ENCODE measurements at places on chromosomes 2 and 18.

DNA sequence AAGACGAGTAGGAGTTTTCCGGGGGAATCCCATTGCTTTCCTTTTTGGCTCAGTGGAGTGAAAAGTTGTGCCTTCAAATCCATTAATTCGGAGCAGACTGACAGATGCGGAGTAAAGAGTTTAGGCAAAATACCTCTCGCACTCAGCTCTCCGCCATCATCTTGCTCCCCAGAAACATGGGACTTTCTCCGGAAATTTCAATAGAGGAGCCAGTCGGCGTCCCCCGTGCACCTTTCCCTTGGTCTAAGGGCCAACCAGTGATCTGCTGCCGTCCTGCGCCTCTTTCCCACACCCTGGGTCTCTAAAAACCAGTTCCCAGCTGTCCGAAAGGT lies 318 bp downstream of the TYW5 start:
- no peak for DNase-seq

DNA sequence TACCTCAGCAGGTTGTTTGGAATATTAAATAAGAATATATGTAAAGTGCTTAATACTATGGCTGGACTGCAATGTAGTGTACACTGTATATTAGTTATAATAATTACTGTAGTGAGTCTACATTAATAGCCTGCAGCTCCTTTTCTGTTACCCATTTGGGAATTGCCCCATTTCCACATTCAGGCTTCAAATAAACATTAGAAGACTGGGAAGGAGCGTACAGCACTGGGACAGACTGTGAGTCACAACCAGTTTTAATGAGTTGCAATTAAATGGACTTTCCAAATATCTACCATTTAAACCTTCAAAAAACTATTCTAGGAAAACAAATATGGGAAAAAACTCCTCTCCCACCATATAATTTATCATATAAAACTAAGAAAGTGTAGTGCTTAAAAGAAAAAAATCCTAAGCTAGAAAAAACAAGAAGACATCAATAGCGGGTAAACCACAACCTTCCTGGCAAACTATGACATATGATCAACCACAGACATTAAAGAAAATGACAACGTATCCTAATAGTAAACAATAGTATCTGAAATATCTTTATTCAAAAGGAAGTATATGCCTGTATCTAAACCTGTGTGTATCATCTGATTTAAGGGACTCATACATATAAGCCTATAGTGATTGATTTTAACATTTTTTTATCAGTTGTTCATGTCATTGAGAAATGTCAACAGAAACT lies 86.1 kb downstream of the TRIP12 start:
- DNase-seq = no peak

DNA sequence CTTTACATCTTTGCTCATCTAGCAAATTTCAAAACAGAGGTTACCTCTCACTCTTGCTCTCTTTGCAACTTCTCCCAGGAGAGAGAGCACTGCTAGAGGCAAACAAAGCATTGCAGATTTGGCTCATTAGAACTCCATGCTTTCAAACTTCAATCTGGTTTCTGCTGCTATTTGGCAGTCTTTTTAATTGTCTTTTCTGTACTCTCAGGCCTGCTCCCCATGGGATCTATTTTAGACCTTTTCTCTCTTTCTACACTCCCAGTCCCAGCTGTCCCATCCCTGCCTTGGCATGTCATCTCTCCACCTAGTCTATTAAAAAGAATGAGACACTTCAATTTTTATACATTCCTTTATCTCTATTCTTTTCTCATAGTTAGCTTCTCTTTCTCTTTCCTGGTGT lies 15.2 kb downstream of the KCNJ3 start:
- DNase-seq = peak; percentile 92

GRCh38 chr18:62361288-62361687 lies 36.2 kb downstream of the TNFRSF11A start:
- DNase-seq = no peak

DNA sequence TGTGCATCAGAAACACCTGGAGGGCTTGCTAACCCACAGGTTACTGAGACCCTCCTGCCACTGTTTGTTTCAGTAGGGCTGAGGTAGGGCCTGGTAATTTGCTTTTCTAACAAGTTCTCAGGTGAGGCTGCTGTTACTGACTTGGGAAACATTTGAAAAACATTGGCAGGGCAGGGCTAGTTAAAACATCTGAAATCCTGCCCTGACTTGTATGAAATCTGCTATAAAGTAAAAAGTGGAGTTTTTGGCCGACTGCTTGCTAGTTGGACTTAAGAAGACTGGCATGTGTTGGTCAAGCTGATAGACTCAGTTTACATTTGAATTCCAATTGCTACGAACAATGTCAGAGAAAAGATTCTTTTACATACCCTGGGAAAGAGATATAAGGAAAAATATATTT lies 111.6 kb upstream of the DLX2 start:
- DNase-seq = no peak

DNA sequence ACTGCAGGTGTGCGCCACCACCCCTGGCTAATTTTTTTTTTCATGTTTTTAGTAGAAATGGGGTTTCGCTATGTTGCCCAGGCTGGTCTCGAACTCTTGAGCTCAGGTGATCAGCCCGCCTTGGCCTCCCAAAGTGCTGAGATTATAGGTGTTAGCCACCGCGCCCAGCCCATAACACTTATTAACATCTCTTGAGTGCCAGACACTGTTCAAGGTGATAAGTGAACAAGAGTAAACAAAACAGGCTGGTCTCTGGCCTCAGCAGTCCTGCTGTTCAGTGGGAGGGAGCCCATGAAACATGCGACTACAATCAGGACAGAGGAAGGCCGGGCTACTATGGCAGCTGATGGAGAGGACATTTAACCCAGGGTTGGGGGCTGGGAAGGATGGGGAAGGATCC lies 42.3 kb downstream of the KCTD1 start:
- DNase-seq = no peak

GRCh38 chr2:160332318-160332717 lies 132.2 kb upstream of the ITGB6 start:
- DNase-seq = no peak

DNA sequence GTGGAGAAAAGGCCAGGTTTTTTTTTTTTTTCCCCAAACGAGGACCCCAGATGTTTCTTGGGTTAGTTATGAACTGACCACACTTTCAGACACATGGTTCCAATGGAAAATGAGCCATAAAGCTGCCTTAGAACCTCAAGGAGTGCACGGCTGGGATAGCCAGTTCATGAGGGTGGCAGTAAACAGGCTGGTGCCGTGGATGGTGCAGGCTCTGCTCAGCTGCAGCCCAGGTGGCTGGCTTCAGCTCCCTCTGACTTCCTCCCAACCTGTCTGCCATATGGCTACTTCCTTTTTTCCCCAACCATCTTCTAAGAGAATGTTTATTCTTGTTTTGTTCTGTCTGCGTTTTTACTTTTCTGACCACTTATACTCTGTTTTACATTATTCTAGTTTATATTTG lies 109.8 kb upstream of the LMAN1 start:
- peak; percentile 59 for DNase-seq

GRCh38 chr18:56302156-56302555 lies 336.2 kb downstream of the TXNL1 start:
- peak; percentile 78 for DNase-seq

GRCh38 chr18:45642238-45642637 lies 27.0 kb downstream of the SLC14A2 start:
- DNase-seq = no peak

GRCh38 chr2:117763804-117764203 lies 50.7 kb upstream of the DDX18 start:
- DNase-seq = no peak

DNA sequence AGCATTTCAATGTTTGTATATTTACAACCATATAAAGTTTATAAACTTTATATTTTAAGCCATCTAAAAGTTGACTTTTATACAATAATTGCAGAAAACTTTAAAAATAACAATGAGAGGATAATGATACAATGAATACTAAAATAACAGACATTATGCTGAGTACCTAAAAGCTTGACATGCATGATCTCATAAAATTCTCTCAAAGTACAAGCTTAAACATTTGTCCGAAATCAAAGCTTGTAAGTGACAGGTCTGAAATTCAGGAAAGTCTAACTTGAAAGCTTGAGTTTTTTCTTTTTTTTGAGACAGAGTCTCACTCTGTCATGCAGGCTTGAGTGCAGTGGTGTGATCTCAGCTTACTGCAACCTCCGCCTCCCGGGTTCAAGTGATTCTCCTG lies 84.1 kb upstream of the FRZB start:
- DNase-seq = no peak

GRCh38 chr2:210687786-210688470 lies 131.5 kb downstream of the CPS1 start:
- no peak for DNase-seq

GRCh38 chr2:28528206-28528605 lies 32.3 kb downstream of the PLB1 start:
- DNase-seq = no peak

GRCh38 chr2:234945339-234945873 lies 6.4 kb upstream of the SH3BP4 start:
- DNase-seq = no peak

GRCh38 chr2:170493426-170494097 lies 221.6 kb upstream of the SP5 start:
- no peak for DNase-seq

DNA sequence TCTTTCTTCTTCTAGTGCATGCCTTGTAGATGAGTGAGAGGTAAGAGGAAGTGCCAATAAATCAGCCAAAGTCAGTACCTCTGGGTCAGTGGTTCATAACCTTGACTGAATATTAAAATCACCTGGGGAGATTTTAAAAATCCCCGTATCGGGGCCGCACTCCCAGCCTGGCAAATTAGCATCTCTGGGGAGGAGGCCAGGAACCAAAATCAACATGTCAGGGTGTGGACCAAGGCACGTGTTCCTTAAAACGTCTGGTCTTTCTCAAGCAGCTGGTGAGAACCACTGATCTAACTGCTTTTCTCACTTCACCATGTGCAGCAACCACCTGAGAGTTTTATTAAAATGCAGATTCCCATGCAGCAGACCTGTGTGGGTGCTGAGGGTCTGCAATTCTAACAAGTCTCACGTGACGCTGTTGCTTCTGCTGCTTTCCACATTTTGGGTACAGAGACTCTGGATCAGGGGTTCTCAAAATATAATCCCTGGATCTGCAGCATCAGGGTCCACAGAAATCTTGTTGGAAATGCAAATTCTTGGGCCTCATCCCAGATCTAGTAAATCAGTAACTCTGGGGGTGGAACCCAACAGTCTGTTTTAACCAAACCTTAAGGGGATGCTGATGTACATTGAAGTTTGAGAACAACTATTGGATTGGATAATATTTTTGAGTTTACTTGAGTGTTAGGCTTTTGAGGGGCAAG lies 49.5 kb downstream of the CHST9 start:
- DNase-seq = no peak

DNA sequence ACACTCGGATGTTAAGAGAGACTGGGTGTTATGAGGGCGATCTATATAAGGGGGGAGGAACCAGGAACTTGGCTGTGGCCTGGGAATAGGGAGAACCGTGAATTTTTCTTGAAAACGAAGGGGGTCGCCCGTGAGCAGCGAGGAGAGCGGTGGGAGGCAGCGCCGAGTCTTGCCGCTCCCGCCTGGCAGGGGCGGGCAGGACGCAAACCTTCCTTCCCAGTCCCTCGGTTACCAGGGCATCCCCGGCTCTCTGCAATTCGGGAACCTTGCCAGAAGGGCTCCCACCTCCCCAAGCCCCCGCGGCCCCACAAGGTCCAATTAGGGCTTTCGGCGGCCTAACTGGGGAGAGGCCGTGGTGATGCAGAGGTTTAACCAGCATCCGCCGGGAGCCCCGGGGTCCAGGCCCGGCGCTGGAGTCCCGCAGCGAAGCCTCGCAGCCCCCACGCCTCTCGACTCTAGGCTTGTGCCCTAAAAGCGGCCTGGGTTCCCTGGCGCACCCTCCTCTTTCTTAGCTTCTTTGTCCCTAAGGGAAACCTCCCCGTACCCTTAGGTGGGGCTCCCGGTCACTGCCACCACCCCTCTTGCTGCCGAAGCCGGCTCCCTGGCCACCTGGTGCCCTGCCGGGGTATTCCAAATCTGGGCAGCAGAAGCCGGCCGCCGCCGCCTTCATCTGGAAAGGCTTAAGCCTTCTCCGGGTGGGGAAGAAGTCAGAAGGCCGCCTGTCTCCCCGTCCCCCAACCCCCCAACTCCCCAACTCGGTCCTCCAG lies 680 bp upstream of the FHOD3 start:
- peak; percentile 36 for DNase-seq

- no peak for DNase-seq
Measured at GRCh38 chr2:158142568-158143332, 41.1 kb downstream of the UPP2 start.

DNA sequence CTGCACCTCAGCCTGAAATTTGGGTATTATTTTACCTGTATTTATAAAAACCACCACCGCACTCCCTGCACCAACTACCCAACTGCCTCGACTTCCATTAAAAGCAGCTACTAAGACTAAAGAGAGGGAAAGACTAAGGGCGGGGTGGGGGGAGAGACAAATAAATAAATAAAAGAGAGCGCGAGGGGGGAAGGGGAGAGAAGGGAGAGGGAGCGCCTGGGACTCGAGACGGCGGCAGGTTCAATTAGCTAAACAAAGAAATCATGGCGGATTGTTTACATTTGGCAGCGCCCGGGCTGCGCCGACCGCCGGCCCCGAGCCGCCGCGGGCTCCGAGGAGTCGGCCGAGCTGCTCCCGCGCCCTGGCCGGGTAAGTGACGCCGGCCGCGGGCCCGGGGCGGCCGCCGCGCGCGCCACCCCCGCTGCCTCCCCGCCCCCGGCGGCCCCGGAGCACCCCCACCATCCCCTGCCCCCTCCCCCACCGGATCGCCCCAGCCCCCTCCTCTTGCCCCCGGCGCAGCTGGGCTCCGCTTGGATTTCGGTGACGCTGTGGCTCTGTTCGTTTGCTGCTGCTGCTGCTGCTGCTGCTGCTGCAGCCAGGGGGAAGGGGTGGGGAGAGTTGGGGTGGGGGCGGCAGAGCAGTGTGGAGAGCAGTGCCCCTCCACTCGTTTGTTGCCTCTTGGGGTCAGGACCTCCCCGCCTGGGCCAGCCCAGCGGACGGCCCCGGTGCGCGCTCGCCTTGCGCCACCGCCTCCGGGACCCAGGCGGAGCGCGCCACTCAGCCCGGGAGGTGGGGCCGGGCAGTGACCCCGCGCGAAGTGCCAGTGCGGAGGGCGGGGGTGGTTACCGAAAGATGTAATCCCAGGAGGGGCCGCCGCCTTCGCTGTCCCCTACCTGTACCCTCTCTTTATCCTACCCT lies 187.2 kb upstream of the FANCL start:
- no peak for DNase-seq

GRCh38 chr2:231174211-231174651 lies 24.2 kb upstream of the ARMC9 start:
- DNase-seq = peak; percentile 57

GRCh38 chr18:10258836-10259474 lies 195.5 kb upstream of the APCDD1 start:
- DNase-seq = no peak

DNA sequence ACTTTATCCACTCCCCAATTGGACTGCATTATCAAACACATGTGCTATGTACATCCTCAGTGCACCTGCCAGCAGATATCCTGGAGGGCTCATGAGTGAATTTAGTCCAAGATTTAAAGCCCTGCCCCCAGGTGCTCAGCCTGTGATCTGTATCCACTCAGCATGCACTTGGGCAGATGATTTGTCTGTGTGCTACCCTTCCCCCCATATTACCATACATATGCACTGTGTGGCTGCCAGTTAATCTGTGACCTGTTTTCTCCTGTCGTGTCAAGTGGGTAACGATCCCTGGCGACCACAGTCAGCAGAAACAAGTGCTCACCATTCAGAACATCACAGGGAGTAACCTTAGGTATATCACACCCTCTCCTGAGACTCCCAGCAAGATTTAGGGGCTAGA lies 10.2 kb downstream of the NAGK start:
- DNase-seq = no peak
